ENCODE measurements at places on chromosomes 2 and 18. TPM values are rescaled to one million over a fixed set of nuclear protein-coding genes. Genes with fewer than 3 reads are reported as not detected.

DNA sequence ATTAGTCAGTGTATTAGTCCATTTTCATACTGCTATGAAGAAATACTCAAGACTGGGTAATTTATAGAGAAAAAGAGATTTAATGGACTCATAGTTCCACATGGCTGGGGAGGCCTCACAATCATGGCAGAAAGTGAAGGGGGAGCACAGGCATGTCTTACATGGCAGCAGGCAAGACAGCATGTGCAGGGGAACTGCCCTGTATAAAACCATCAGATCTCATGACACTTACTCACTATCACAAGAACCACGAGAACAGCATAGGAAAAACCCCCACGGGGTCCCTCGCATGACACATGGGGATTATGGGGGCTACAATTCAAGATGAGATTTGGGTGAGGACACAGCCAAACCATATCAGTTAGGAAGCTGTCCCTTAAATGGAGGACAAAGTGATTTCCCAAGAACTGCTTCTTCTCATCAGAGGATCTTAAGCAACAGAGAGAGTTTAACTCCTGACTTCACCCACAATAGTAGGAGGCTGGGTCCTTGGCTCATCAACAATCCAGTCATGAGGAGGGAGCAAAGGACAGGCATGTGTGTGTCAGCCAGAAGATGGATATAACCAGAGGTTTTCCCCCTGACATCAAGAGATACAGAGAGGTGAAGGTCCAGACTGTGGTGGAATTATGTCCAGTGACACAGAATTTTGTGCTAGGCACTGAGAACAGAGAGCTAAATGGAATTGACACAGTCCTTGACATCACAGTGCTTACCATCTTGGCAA, 203.8 kb upstream of the SH3BP4 start:
- no peak for DNase-seq

DNA sequence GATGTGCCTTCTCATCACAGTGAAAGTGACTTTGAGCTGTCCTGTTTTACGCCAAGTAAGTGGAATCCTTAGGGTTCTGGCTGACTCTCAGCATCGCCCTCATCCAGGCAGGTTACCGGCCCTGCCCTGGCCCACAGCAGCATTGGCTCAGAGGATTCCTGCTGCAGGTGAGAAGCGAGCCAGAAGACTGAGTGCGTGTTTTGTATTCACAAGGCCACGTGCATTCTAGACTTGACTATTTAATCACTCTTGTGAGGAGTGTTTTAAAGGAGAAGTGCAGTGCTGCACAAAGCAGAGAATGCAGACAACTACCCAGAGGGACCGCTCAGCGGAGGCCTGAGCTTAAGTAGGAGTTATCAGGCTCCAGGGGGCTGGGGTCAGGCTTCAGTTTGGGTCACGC, 48.3 kb downstream of the LAMA3 start:
- no peak for DNase-seq

DNA sequence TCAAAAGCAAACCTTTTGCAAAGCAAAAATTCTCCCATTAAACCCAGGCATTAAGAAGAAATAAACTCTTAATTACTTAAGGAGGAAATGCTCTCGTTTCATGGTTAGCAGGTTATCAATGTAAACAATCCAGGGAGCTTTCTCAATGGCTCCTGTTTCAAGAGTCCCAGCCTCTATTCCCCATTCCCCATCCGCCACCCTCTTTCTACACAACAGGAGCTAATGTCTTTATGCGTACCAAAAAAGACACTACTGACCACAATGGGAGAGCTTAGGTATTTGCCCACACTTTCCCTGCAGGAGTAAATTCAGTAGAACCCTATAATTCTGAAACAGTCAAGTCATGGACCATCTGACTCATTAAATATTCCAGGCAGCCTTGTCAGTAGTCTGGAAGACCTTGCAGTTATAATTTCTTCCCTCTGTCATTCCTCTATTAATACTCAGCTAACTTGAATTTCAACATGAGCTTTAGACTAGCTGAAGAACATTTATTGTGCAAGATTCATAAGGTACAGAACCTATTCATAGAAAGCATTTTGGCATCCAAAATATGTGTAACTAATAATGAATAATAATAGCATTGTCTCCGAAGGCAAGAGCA, 48.6 kb downstream of the SLC8A1 start:
- no peak for DNase-seq

- no peak for DNase-seq
Observed at GRCh38 chr2:187900021-187900420, 345.8 kb upstream of the TFPI start.

Gene DUSP19
- 2.9 TPM for polyA plus RNA-seq

Gene IL1RL1
- 7.3 TPM for polyA plus RNA-seq

Measured in urinary bladder (tissue), 4 donors.